ENCODE measurements at places on chromosomes 12 and 14. TPM values are rescaled to one million over a fixed set of nuclear protein-coding genes. Genes with fewer than 3 reads are reported as not detected.

The BRAP gene
- total RNA-seq = 11.0 TPM

The ACSM4 gene
- total RNA-seq = not detected

The KRT1 gene
- total RNA-seq = not detected

The RTL1 gene
- not detected for total RNA-seq

The MUCL1 gene
- total RNA-seq = not detected

The TMPRSS12 gene
- not detected for total RNA-seq

The KCNMB4 gene
- total RNA-seq = 0.57 TPM

The BDKRB2 gene
- total RNA-seq = 2.5 TPM

The IL26 gene
- total RNA-seq = not detected

The KRT82 gene
- total RNA-seq = not detected

The NUP107 gene
- total RNA-seq = 37.9 TPM

The PTPN6 gene
- 3.2 TPM for total RNA-seq

The ANKRD33 gene
- total RNA-seq = not detected

The PRICKLE1 gene
- total RNA-seq = 25.9 TPM

The KRT4 gene
- total RNA-seq = not detected

The BORCS5 gene
- 5.5 TPM for total RNA-seq

The SPTLC2 gene
- total RNA-seq = 55.7 TPM

The CIROP gene
- total RNA-seq = not detected

The CSAD gene
- 3.2 TPM for total RNA-seq

The SLC8A3 gene
- 1.3 TPM for total RNA-seq

The CLEC1A gene
- total RNA-seq = 28.0 TPM

The KRT2 gene
- not detected for total RNA-seq

The GAS2L3 gene
- total RNA-seq = 25.3 TPM

The SLC48A1 gene
- 14.9 TPM for total RNA-seq

The HCAR2 gene
- total RNA-seq = not detected

The PKP2 gene
- total RNA-seq = 0.32 TPM

The ZC3H10 gene
- 6.4 TPM for total RNA-seq

The RNF212B gene
- total RNA-seq = not detected

The VRTN gene
- not detected for total RNA-seq

Data from bladder microvascular endothelial cell (primary cell).